ENCODE measurements at places on chromosomes 11 and 22. TPM values are rescaled to one million over a fixed set of nuclear protein-coding genes. Genes with fewer than 3 reads are reported as not detected.
A peak's percentile ranks its signal among the peaks of the same experiment; 100 is the strongest.

Gene C11orf65
- not detected for total RNA-seq

- DNase-seq: peak; percentile 44
Observed at GRCh38 chr22:46436595-46437175, 100.7 kb downstream of the CELSR1 start.

DNA sequence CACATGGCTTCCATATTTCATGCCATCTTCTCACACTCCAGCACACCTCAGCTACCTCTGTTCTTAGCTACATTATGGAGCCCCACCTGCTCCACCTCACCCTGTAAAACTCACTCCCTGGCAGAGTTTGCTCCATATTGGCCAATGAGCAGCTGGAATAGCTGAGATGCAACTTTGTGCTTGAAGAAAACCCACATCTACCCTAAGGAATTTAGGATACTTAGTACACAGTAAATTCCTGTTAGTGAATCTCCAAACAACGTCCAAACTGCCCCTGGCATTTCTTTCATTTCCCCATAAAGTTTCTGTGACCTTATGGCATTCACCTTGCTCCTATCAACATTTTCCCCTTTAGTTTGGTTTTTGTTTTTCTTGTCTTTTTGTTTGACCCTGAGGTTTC, 2.2 kb upstream of the VWCE start:
- no peak for DNase-seq

- peak; percentile 7 for DNase-seq
Observed at GRCh38 chr11:45982656-45983470, 60.4 kb downstream of the LARGE2 start.

DNA sequence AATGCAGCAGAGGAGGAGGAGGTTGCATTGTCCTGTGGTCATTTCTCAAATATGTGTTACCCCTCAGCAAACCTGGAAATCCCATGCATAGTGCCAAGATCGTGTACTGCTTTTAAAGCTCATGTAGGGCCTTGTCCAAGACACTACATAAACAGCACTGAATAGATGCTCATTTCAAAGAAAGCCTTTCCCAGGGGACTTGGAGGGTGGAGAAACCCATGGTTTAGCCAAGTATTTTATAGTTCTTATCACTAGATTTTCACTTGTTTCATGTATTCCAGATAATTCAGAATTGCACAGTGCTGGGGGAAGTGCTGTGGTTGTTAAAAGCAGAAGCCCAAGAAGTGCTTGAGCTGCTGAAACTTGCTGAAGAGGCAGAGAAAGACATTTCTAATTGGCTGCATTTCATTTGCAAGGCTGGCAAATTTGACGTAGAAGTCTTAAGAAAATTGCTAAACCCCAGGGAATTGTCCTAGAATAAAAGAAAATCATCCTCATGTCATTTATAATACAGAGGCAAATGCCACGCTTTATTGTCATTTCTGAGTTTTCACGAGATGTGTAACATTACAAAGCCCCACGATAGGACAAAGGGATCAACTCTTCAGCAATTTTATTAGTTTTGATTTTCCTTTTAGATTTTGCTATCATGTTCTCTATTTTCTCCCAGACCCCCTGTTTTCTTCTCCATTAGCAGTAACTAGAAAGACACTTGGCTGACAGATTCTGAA, 20.1 kb downstream of the CSRP3 start:
- no peak for DNase-seq

- no peak for DNase-seq
Observed at GRCh38 chr11:131408025-131408640, 37.7 kb downstream of the NTM start.

Measured in Caki2 (cell line).